Stimulated activated CD4-positive, alpha-beta T cell treated with anti-CD3 and anti-CD28 coated beads, Interleukin-1b, Interleukin-23, amount 100 ng/mL, for 1 hour (primary cell): ENCODE measurements at places on chromosomes 7 and 10.

GRCh38 chr7:132108563-132108962, 467.7 kb downstream of the PLXNA4 start:
- DNase-seq, result no peak

DNA sequence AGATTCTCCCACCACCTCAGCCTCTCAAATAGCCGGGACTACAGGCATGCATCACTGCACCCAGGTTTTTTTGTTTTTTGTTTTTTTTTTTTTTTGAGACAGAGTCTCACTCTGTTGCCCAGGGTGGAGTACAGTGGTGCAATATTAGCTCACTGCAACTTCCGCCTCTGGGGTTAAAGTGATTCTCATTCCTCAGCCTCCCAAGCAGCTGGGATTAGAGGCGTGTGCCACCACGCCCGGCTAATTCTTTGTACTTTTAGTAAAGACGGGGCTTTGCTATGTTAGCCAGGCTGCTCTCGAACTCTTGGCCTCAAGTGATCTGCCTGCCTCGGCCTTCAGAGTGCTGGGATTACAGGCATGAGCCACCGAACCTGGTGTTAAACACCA, 107.5 kb upstream of the KIF5B start:
- no peak for DNase-seq

DNA sequence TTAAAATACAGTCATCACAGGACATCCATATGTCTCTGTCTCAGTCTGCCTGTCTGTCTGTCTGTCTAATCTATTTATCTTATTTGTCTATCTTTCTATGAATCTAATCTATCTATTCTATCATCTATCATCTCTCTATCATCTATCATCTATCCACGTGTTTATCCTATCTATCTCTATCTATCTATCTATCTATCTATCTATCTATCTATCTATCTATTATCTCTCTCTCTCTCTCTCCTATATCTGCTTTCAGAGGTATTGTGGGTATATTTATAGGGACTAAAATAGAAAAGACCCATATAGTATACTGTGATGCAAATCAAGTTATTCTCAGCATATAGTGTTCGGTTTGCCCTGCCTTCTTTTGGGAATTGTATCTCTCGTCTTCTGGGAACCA, 167.5 kb downstream of the VPS50 start:
- no peak for DNase-seq

GRCh38 chr7:32611201-32612099, 116.2 kb downstream of the AVL9 start:
- no peak for DNase-seq

DNA sequence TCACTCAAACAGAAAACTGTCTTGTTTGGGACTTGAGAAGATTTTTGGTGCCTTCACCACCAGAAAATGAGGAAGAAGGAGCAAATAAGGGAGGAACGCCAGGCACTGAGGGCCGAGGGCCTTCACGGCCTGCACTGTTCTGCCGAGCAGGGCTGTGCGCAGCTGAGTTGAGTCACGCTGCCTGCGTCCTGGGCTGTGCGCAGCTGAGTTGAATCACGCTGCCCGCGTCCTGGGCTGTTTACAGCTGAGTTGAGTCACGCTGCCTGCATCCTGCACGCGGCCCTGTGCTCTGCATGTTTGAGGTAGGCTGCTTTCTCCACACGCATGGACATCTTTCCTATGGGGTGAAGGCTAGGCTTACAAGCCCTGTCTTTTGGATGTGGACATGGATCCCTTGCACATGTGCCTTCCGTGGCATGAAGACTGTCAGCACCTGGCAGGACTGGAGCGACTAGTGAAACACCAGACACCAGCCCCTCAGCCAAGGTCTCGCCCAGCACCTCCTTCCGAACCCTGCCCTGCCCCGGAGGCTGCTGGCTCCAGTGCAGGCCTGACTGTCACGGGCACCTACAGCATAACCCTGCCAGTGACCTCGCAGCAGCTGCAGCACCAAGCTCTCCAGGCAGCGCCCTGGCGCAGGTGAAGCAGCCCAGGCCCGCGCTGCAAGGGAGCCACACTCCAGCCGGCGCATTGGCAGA, 96.7 kb downstream of the HTR5A start:
- DNase-seq, result no peak

GRCh38 chr7:135774284-135774683, 25.7 kb upstream of the FAM180A start:
- DNase-seq, result no peak

- no peak for DNase-seq
These were observed 396 bp downstream of the PSMG3 start for GRCh38 chr7:1569440-1569832.

- DNase-seq, result no peak
These were observed 28.5 kb downstream of the CCSER2 start for GRCh38 chr10:84356928-84357327.

DNA sequence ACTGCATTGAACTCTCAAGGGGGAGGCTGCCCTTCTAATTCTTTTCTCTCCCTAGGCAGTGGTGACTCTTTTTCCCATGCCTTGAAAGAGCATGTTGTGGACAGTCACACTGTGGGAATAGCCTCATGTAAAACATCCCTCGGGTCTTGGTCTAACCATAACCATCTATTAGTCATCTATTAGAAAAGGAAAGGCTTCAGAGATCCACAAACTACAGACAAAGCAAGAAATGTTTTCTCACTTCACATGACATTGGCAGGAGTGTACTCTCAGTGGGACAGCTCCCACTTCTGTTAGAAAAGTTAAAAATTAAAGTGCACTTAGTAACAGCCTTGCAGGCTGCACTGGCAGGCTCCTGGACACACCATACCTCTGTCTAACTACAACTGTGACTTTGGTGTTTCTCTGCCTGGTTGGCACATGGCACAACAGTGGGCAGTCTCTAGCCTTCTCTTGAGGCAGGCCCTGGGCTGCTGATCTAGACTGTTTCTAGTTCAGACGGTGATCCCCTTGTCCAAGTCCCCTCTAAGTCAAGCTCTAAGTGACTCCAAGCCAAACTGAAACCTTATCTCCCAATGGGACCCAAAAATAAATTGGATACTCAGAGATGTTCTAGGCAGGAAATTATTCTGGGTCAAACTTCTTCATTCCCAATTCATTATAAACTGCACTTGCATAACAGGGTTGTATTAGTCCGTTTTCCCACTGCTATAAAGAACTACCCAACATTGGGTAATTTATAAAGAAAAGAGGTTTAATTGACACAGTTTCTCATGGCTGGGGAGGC, 57.9 kb upstream of the ITGB1 start:
- DNase-seq, result no peak

- no peak for DNase-seq
These were observed 7.0 kb downstream of the AIMP2 start for GRCh38 chr7:6015917-6016652.

DNA sequence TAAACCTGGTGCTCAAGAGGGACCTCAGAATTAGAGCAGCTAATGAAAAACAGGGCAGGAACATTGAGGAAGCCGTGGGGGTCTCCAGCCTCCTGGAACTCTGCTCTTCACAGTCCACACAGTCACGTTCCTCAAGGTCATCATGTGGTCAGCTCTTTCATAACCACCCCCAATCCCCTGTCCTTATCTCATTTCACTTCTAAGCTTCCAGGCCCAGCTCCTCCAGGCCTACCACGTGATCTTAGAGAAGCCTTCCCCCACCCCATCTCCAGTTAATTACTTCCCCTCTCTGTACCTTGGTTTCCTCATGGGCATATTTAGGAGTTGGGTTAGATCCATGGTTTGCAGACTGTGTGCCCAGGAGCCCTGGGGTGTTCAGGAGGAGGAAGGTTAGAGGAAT, 106.4 kb upstream of the TCF7L2 start:
- DNase-seq, result no peak
